ENCODE measurements at places on chromosomes 11 and 22. TPM values are rescaled to one million over a fixed set of nuclear protein-coding genes. Genes with fewer than 3 reads are reported as not detected.

The CAPN5 gene
- 12.3 TPM for total RNA-seq

DNA sequence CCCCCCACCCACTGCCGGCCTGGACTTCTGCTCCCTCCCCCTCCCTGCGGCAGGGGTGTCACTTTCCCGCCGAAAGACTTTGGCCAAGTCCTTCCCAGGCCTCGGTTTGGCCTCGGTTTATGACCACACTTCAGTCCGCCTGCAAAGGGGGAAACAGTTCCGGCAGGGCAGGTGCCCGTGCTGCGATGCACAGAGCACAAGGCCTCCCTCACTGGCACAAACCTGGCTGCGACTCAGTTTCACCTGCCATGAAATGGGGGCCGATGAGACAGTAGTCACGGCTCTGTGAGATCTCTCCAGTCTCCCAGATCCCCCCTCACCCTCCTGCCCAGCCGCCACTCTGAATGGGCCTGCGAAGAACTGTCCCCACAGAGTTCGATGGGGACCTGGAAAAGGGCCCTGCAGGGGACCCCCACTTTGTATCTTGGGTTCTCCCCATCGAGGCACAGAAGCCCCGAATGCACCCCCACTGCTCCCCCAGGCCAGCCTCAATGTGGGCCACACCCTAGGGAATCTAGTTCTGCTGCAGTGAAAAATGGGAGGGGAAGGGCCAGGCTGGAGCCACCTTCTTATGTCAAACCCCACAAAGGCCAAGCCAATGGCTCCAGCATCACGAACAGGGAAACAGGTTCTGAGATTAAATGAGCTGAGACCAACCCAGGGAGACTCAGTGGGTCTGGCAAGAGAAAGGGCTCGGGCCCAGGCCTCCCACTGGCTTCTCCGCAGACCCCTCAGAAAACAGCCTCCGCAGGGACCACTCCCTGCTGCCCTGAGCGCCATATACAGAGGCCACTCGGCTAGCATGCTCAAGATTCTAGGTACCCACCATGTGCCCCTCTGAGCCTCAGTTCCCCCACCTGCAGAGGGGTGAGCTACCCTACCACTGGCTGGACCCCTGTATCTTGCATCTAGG lies 29.0 kb downstream of the ARVCF start:
- H3K4me1 ChIP-seq, result peaks cover 11% of the 10 kb centered on the region
- no peaks in the 10 kb centered on the region for H3K27me3 ChIP-seq
- H3K36me3 ChIP-seq, result no peaks in the 10 kb centered on the region
- H3K27ac ChIP-seq, result no peak overlapping the region
- no peak overlapping the region for H3K4me3 ChIP-seq
- no peak for DNase-seq

DNA sequence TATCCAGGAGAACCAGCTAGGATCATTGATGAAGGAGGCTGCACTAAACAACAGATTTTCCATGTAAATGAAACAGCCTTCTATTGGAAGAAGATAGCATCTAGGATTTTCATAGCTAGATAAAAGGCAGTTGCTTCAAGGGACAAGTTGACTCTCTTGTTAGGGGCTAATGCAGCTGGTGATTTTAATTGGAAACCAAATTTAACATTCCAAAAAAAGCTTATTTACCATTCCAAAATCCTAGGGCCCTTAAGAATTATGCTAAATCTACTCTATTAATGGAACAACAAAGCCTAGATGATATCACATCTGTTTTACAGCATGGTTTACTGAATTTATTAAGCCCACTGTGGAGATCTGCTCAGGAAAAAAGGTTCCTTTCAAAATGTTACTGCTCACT lies 66.5 kb upstream of the GRK2 start:
- no peak overlapping the region for H3K27ac ChIP-seq
- H3K4me1 ChIP-seq, result no peaks in the 10 kb centered on the region
- DNase-seq, result no peak

- DNase-seq, result no peak
- H3K27me3 ChIP-seq, result no peaks in the 10 kb centered on the region
- H3K4me3 ChIP-seq, result no peak overlapping the region
- H3K4me1 ChIP-seq, result no peaks in the 10 kb centered on the region
- H3K27ac ChIP-seq, result no peak overlapping the region
- H3K36me3 ChIP-seq, result peaks cover 2% of the 10 kb centered on the region
Measured at GRCh38 chr11:19800714-19801519, 88.3 kb downstream of the NAV2 start.

The KIAA1671 gene
- 1.3 TPM for total RNA-seq

The H19 gene
- total RNA-seq, result 55.0 TPM

- H3K36me3 ChIP-seq, result no peaks in the 10 kb centered on the region
- peaks cover 50% of the 10 kb centered on the region for H3K27me3 ChIP-seq
- DNase-seq, result no peak
- peak overlapping the region; percentile 44 for H3K4me3 ChIP-seq
Measured at GRCh38 chr22:25419247-25420113, 145.0 kb upstream of the GRK3 start.

- peaks cover 13% of the 10 kb centered on the region for H3K36me3 ChIP-seq
- DNase-seq, result no peak
- H3K27me3 ChIP-seq, result no peaks in the 10 kb centered on the region
- no peak overlapping the region for H3K27ac ChIP-seq
Measured at GRCh38 chr11:34468209-34468841, 29.6 kb downstream of the CAT start.

DNA sequence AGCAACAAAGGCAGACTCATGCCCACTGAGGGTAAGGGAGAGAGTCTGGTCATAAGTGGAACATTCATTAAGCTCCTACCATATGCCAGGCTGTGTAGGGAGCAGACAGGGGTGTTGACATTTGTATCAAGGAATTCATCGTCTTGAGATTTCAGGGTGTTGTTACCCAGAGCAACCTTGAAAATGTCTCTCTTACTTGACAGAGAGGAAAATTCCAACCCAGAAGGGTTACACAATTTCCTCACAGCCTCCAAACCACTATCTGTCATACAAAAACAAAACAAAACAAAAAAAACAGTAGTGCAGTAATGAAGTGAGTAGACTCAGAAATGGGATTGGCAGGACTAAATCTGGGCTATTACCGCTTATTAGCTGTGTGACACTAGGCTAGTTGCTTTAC lies 113.2 kb downstream of the MIAT start:
- no peaks in the 10 kb centered on the region for H3K27me3 ChIP-seq
- H3K4me3 ChIP-seq, result no peak overlapping the region
- no peaks in the 10 kb centered on the region for H3K36me3 ChIP-seq
- peak; percentile 8 for DNase-seq
- no peaks in the 10 kb centered on the region for H3K4me1 ChIP-seq

DNA sequence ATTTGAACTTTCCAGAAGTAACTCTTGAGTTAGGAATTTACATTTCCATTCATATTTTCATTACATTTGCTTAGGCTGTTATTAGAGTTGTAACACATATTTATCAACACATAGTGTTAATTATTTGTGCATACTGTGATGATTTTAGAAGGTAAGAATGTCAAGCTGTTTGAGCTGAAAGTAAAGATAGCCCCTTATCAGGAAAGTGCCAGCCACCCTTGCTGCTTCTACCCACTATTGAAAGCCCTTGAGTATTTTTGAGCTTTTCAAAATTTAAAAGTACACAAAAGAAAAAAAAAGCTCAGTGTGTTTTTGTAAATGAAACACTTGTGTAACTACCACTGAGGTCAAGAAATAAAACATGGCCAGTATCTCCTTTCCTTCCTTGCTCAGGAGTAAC lies 8.0 kb downstream of the APLP2 start:
- H3K27me3 ChIP-seq, result no peaks in the 10 kb centered on the region
- no peak overlapping the region for H3K4me3 ChIP-seq
- H3K4me1 ChIP-seq, result no peaks in the 10 kb centered on the region
- no peaks in the 10 kb centered on the region for H3K36me3 ChIP-seq
- DNase-seq, result no peak

- H3K27ac ChIP-seq, result no peak overlapping the region
- H3K36me3 ChIP-seq, result no peaks in the 10 kb centered on the region
- no peaks in the 10 kb centered on the region for H3K27me3 ChIP-seq
- no peak for DNase-seq
Measured at GRCh38 chr11:95363164-95363563, 132.2 kb upstream of the SESN3 start.

- H3K4me3 ChIP-seq, result no peak overlapping the region
- no peaks in the 10 kb centered on the region for H3K27me3 ChIP-seq
- peaks cover 6% of the 10 kb centered on the region for H3K36me3 ChIP-seq
- H3K4me1 ChIP-seq, result no peaks in the 10 kb centered on the region
- H3K27ac ChIP-seq, result no peak overlapping the region
- no peak for DNase-seq
Measured at GRCh38 chr22:20053407-20054033, 26.5 kb upstream of the DGCR8 start.

GRCh38 chr11:125170510-125171031 lies 6.0 kb downstream of the PKNOX2 start:
- H3K4me1 ChIP-seq, result peaks cover 30% of the 10 kb centered on the region
- H3K4me3 ChIP-seq, result no peak overlapping the region
- peaks cover 2% of the 10 kb centered on the region for H3K27me3 ChIP-seq
- peak; percentile 97 for DNase-seq
- H3K27ac ChIP-seq, result peak overlapping the region; percentile 66
- H3K36me3 ChIP-seq, result no peaks in the 10 kb centered on the region

The SMIM38 gene
- total RNA-seq, result 0.51 TPM

GRCh38 chr11:60168306-60168705 lies 14.6 kb downstream of the MS4A6A start:
- no peak overlapping the region for H3K4me3 ChIP-seq
- no peaks in the 10 kb centered on the region for H3K27me3 ChIP-seq
- no peak overlapping the region for H3K27ac ChIP-seq
- no peaks in the 10 kb centered on the region for H3K4me1 ChIP-seq

DNA sequence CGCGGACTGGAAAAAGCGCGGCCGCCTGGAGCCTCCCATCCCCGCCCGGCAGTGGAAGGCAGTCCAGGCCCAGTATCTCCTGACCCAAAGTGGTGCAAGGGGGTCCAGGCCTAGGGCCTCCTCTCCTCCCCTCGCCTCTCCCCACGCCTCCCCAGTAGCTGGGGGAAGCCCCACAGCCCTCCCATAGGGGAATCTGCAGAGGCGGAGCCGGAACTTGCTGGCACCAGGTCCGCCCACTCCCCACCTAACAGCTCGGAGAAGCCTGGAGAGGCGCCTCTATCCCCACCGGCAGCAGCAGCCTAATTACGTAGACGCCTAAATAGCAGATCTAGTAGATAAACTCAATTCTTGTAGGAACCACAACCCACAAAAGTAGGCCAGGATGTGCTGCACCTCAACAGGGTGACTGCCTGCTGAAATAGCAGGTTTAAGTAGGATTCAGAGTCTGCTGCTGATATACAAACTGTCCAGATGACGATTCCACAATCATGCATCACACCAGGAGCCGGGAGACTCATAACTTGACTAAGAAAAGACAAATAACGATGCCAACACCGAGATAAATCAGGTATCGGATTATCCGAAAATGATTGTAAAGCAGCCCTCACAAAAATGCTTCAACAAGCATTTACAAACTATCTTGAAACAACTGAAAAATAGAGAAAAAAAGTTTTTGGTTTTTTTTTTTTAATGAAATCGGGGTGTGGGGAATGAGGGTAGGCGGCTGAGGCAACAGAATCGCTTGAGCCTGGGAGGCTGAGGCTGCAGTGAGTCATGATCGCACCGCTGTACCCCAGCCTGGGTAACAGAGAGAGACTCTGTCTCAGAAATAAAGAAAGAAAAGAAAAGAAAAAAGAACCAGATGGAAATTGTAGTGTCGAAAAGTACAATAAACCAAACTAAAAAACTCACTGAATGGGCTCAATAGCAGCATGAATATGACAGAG lies 11.4 kb upstream of the BRD1 start:
- no peak overlapping the region for H3K4me3 ChIP-seq
- peaks cover 7% of the 10 kb centered on the region for H3K27me3 ChIP-seq
- no peaks in the 10 kb centered on the region for H3K4me1 ChIP-seq
- DNase-seq, result no peak
- H3K27ac ChIP-seq, result no peak overlapping the region
- no peaks in the 10 kb centered on the region for H3K36me3 ChIP-seq

DNA sequence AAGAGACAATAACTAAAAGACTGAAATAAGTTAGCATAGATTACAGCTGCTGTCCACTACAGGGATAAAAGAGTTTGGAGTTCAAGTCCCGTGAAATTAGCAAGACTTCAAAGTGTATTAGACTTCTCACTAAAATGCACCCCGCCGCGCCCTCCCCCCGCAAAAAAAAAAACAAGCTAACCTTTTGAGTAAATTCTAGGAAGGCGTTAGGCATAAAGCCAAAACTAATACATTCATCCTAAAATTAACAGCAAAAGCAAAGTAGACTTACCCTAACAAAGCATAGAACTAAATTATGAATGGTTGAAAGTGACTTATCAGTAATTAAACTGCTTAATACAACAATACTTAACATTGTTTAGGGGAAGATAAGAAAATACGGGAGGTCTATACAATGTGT lies 581.0 kb upstream of the CHORDC1 start:
- no peaks in the 10 kb centered on the region for H3K36me3 ChIP-seq
- no peak for DNase-seq
- no peaks in the 10 kb centered on the region for H3K27me3 ChIP-seq
- no peak overlapping the region for H3K4me3 ChIP-seq
- no peaks in the 10 kb centered on the region for H3K4me1 ChIP-seq

The NLRP10 gene
- 0.26 TPM for total RNA-seq

The GGTLC3 gene
- total RNA-seq, result not detected

The NAALAD2 gene
- total RNA-seq, result 0.77 TPM

DNA sequence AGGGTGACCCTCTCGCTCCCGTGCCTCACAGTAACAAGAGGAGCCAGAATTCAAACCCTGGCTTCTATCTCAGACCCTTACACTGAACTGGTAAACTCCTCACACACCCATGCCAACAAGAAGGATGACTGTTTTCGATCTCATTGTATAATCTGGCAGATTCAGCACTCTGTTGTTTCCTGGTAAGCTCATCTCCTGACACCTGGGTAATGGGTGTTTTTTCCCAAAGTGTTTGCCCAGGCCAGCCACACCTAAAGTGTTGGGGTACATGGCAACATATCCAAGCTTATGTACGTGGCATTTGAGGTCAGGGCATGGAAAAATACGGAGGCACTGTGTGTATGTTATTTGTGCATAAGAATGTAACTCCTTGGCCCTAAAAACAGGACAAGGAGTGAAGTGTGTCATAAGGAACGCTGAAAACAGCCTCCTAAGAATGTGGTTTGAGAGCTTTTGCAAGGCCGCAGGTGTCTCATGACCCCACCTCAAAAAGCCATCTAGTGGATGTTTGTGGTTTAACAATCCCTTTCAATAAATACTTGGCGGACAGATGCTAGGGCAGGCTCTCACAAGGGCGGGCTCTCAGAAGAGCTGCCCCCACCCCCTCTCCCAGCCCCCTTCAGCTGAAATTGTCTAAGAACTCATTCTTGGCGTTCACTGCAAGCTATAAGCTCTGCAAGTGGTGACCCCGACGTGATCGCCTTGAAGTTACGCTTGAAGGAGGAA lies at the start of gene MS4A15:
MS4A15 (plus strand) TSS at position 561 of the 726 bp plus-strand sequence. CDS start 6,867 bp downstream, outside the sequence.
- no peaks in the 10 kb centered on the region for H3K36me3 ChIP-seq
- H3K27me3 ChIP-seq, result no peaks in the 10 kb centered on the region
- no peak within 1 kb of the TSS for H3K4me3 ChIP-seq
- DNase-seq, result no peak
- no peak within 1 kb of the TSS for H3K27ac ChIP-seq

The LRRC10B gene
- 0.17 TPM for total RNA-seq

GRCh38 chr22:44085743-44086270 lies 61.7 kb downstream of the PARVB start:
- no peaks in the 10 kb centered on the region for H3K27me3 ChIP-seq
- H3K4me1 ChIP-seq, result no peaks in the 10 kb centered on the region
- H3K4me3 ChIP-seq, result no peak overlapping the region
- no peaks in the 10 kb centered on the region for H3K36me3 ChIP-seq
- DNase-seq, result peak; percentile 51
- peak overlapping the region; percentile 2 for H3K27ac ChIP-seq

GRCh38 chr11:93646399-93646798 lies 15.1 kb upstream of the CEP295 start:
- peaks cover 3% of the 10 kb centered on the region for H3K27me3 ChIP-seq
- H3K36me3 ChIP-seq, result no peaks in the 10 kb centered on the region
- H3K4me3 ChIP-seq, result no peak overlapping the region

Measured in fibroblast of lung (primary cell).